ENCODE measurements at places on chromosomes 11 and 22.

- DNase-seq, result no peak
Observed at GRCh38 chr11:80122211-80122610, 681.4 kb upstream of the TENM4 start.

DNA sequence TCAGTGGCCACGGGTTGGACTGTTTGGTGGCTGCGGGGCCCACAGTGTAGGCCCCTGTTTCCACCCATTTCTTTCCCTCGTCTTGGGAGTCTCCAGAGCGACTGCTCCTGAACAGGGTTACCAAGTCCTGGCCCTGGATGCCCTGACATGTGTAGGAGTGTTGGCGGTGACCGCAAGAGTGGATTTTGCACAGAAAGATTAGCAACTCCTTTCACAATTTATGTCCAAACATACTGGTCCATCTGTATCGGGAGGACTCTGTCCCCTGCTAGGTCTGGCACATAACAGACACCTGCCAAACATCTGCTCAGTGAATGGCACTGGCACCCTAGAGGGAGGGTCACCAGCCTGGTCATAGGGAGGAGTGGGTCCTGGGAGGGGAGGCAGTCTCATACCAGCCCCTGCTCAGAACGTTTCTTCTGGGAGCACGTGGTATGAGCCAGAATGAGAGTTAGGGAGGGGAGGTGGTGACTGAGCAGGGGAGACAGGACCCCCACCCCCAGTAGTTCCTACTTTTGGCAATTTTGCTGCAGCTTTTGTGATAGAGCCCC is 3.4 kb upstream of the APOA1 start:
- no peak for DNase-seq

- no peak for DNase-seq
Observed at GRCh38 chr11:116175707-116176106, 597.1 kb downstream of the BUD13 start.

DNA sequence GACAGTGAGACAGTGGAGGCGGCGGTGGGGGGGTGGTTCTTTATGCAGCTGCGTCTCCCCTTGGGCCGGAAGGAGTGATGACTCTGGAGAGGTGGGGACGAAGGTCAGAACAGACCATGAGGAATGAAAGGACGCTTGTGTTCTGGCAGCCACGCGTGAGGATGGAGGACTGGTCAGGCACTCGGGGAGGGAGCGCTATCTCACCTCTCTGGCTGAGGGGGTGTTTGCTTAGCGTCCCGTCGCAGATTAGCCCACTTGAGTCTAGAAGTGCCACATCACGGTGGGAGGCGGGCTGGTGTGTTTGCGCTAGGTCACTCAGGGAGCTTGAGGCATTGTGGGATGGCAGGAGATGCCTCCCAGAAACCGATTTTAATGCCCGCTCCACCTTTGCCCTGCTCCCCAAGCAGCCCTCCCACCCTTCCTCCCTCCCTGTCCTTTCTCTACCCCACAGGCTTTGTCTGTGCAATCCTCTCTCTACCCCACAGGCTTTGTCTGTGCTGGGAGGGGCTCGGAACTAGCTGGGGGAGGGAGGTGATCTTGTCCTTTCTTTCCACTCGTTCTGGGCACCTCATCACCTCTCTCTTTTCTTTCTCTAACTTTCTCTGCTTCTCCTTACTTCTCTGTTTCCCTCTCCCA is 97.8 kb downstream of the PKNOX2 start:
- no peak for DNase-seq

- DNase-seq, result peak; percentile 70
Observed at GRCh38 chr11:723120-723883, 17.3 kb downstream of the EPS8L2 start.

DNA sequence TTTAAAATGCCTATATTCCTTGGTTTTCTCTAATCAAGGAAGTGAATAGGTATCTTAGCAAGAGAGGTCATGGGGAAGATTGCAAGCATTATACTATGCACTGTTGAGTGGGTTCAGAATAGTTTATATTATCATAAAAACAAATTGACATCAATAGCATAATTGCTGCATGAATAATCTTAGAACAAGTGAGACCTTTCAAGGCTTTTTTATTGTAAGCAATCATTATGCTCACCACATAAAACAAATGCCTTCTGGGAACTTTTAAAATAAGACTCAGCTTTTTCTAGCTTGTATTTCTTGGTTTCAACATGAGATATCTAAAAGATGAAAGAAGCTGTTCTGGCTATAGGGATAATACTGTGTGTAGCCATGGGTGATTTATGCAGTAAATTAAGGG is 135.6 kb upstream of the ZC3H12C start:
- DNase-seq, result no peak

- no peak for DNase-seq
Observed at GRCh38 chr11:12560362-12560761, 113.9 kb upstream of the TEAD1 start.

GRCh38 chr11:70888061-70888460 is 364.3 kb downstream of the SHANK2 start:
- DNase-seq, result no peak

GRCh38 chr11:14974515-14975251 is 2.5 kb upstream of the CALCA start:
- peak; percentile 44 for DNase-seq

DNA sequence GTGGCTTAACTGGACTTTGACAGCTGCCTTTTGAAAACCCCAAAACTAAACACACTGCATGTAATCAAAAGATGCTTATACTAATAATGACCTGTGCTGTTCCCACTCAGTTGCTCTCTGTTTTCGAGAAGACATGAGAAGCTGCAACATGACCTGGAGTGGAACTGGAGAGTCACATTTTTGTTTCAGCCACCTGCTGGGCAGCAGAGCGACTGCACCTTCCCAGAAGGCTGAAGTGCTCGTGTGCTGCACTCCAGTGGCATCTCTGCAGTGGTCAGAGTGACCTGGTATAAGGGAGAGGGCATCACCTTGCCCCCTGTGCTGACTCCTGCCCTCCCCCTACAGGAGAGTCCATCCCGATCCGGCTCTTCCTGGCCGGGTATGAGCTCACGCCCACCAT is 8.6 kb downstream of the THYN1 start:
- DNase-seq, result peak; percentile 21

DNA sequence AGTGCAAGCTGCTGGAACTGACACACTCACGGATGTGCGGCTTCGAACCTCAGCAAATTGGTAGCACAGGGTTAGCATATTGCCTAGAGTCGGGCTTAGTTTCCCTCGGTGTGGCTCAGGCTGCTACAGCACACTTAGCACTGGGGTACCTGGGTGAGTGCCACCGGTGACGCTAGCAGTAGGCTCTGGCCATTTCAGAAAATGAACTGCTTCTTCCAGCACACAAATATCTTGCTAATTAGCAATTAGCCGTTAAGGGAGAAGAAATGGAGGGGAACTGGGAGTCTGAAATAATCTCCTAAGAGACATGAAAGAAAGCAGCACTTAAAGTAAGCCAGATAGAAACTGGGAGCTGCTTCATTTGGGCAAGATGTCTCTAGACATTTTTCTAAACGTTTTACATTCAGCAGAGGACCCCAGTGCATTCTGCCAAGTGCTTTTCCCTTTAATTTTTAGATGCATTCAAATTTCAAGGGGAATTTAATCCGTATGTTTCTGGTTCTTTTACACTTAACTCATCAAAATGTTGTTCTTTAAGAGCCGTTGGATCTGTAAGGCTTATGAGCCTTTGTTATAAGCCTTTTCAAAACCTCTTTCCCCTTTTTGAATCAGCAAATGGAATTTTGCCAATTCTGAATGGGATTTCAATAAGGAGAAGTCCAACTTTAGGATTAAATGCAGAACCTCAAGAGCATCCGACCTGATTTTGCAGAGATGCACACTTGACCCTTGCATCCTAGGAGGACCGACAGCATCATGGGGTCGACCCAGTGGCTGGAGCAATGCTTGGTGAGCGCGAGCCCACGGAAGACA is 708.1 kb downstream of the NTM start:
- no peak for DNase-seq

DNA sequence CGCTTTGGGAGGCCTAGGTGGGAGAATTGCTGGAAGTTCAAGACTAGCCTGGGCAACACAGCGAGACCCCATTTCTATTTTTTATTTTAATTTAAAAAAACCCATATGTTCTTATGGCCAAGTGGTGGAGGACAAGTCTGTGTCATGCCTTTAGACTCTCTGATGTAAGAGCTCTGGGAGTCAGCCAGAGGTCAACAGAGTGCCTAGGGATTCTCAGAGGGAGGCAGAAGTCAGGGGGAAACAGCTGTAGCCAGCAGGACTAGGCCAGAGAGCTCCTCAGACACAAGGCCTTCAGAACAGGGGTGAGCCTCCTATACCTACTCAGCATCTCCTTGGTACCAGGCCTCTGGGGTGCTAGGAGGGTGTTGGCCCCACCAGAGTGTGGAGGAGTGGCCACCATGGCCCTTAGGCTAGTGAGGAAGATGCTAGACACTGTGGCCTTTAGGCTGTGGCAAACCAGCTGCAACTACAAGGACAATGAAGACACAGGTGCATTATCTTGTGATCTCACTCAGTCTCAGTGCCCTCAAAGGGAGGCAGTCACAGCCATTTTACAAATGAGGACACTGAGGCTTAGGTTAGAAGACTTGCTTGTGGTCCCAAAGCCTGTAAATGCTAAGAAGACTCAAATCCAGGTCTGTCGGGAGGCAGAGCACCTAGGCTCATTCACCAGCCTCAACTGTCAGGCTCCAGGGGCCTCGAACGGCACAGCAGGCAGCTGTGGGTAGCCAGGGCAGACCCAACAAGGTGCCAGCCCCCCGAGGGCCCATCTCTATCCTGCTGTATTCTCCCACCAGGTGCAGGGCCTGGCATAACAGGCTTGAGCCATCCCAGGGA is 5.0 kb downstream of the ZP1 start:
- DNase-seq, result no peak

- no peak for DNase-seq
Observed at GRCh38 chr22:33969045-33969444, 48.8 kb upstream of the LARGE1 start.

- DNase-seq, result no peak
Observed at GRCh38 chr11:94020777-94021481, at the start of gene HEPHL1. Gene HEPHL1 (plus strand): TSS chr11:94021354. CDS start chr11:94021369, 15 bp downstream.

DNA sequence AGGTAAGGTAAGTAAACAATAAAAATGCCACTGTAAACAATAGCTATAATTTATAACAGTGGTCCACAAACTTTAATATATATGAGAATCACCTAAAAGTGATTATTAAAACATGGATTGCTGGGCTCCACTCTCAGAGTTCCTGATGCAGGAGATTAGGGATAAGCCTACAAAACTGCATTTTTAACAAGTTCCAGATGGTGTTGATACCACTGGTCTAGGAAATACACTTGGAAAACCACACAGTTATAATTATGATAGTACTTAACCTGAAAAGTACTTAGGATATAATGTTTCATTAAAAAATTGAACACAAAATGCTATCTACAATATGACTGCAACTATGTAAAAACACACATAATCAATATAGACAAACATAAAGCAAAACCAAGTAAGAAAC is 20.4 kb downstream of the FCHSD2 start:
- DNase-seq, result no peak

GRCh38 chr11:56852131-56852530 is 103.6 kb upstream of the OR9G4 start:
- no peak for DNase-seq
